Urothelium cell line (cell line): ENCODE measurements at places on chromosomes 5 and 9.

- DNase-seq: no peak
Measured at GRCh38 chr5:139839918-139840317, 44.3 kb downstream of the PSD2 start.

GRCh38 chr9:121138561-121138960 lies 63.1 kb downstream of the RAB14 start:
- DNase-seq: no peak

DNA sequence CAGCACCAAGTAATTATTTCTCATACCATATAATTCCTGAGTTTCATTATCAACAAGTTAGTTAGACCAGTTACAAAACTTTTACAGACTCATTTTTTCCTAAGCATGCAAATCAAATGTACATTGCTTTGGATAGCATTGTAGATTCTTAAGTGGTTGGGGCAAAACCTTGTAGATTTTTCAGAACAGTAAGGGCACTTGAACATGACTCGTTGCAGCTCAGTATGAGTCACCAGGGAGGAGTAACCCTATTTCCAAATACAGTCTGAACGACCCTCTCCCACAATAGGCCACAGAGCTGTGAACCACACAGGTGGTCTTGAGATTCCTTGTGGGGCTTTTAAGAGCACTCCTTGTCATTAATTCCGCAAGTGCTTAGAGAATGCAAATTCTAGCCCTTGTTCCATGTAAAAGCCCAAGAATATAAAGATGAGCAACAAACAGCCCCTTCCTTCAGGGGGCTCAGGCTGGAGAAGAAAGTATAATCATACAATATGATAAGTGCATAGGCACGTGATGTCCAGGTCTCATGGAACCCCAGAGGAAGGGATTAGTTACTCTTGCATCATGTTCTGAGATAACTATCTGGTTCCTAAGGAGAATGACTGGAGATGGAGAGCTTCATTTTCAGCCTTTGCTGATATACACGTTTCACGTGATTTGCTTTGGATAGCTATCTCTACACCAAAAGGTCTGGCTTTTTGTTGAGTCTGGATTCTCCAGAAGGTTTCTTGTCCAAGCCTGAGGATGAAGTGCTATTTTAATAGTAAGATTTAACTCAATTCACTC lies 295.7 kb downstream of the KCNN2 start:
- DNase-seq: no peak

GRCh38 chr9:132283165-132283564 lies 71.6 kb downstream of the SETX start:
- no peak for DNase-seq

GRCh38 chr5:105952875-105953274 lies 1717.9 kb downstream of the EFNA5 start:
- DNase-seq: no peak

DNA sequence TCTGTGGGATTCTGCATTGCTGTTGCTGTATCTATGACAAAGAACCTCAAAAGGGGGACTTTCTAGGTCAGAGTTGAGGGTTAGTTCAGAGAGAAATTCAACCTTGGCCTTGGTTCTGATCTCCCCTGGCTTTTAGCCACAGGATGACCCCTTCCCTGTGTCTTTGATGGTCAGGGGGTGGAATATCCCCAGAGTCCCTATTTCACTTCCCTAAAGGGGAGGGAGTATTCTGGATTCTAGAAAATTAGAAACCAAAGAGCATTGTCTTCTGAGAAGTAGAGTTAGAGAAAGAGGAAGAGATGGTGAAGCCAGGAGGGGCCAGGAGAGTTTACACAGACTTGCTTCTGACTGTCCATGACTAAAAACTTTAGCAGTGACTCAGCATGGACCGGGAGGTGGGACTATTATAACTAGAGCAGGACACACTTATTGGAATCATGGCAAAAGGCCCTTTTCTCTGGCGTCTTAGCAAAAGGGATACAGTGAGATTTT lies 56.2 kb upstream of the LPAR1 start:
- peak; percentile 9 for DNase-seq

DNA sequence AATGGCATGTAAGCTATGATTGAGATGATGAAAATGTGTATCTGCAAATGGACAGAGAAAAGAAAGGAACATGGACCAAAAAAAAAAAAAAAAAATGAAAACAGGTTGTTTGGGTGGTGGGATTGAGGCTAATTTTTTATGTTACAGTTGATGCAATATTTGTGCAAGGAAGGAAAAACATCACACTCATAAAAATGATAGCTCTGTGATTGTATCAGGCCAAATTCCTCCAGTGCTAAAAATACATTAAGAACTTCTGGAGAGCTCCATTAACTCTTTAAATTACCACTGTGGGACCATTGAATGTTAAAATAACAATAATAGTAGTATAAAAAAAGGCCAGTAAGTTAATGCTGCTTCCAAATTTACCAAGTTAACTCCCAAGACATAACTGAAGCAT lies 79.5 kb upstream of the MSX2 start:
- no peak for DNase-seq

GRCh38 chr5:170628028-170628427 lies 124.2 kb downstream of the KCNIP1 start:
- DNase-seq: no peak

DNA sequence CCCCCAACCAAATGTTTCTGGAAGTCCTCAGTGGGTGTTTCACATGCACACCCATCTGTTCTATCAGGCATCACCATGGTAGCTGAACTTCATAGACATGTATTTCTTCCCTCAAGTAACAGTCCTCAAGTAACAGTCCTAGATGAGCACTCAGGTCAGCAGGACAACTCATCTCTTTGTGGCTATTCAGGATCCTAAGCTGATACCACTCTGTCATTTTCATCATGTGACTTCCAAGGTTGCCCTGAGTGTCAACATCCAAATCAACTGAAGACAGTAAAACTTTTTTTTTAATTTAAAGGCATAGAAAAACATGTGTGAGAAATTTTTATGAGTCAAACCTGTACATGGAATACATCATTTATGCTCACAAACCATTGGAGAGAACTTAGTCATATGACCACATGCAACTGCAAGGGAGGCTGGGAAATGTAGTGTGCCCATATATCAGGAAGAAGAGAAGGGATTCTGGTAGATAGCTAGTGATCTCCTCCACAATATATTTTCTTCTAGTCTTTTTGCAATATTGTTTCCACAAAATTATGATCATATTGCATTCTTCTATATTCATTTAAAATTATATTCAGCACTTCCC lies 64.2 kb upstream of the FST start:
- no peak for DNase-seq

DNA sequence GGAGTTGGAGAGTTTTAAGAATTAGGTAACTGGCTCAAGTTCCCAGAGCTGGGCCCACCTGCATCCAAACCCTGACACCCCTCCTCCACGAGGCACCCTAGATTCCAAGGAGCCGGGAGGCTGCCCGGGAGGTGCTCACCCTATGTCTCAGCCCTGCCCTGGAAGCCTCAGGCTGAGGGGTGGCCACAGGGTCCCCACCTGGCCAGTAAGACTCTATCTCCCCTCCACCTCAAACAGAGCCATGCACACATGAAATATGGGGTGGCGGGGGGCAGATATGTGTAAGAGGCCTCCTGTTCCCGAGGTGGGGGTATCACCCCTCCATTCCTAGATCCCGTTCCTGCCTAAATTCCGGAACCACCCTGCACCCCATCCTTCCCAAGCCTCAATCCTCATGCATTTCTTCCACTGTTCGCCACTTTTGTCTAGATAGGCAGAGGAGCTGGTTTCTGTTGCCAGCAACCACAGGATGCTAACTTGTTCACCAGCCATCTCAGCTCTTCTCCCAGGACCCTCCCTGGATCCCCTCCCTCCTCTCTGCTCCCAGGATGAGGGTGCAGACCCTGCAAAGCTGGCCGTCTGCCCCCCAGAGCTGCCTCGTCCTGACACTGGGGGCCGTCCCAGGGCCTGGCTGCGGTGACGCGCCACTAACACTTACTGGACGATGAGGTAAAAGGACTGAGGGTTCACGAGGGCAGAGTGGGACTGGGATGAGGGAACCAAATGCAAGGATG lies 44.1 kb downstream of the COL23A1 start:
- no peak for DNase-seq

DNA sequence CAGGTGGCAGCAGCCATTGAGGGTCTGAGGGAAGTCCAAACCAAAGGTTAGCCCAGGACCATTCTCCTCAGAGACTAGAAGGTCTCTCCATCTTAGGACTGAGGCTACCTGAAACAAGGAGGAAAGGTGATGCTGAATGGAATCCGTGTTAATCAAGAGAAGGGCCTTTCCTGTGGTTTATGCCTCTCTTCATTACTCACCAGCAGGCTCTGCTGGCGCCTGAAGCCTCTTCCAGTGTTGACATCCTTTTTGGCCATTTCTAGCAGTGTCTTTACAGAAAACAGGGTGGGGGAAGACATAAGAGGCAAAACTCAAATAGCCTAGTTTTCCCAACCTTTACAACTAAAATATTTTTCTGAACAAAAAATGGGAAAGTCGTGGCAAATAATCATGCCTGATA lies 98.0 kb downstream of the ENC1 start:
- peak; percentile 53 for DNase-seq

DNA sequence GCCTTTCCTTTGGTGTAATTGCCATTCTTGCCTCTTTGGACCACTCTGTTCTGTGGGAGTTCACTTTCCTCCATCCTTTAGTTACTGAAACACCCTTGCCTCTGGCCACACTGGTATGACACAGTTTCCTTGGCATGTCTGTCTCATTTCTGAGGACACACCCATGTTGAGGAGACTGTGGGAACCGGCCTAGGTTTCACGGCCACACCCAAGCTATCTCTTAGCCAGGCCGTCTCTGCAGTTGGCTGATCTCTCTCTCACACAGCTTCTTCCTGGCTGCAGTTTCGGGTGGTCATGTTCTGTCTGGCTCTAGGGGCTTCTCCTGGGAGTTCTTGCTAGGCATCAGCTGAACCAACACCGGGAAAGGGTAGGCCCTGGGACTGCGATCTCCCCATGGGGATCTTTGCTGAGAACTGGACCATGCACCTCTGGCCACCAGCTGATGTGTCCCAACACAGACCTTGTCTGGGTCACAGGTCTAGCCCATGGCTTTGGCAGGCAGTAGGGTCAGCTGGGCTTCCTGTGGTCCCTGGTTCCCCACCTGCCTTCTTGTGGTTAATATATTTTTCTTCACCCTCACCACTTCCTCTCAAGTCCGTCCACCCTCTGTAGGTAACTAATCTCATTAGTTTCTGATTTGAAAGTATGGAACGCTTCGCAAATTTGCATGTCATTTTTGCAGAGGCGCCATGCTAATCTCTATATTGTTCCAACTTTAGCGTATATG lies 24.9 kb downstream of the ARHGEF37 start:
- peak; percentile 85 for DNase-seq

- DNase-seq: no peak
Measured at GRCh38 chr5:181184845-181185216, 20.2 kb downstream of the TRIM7 start.

DNA sequence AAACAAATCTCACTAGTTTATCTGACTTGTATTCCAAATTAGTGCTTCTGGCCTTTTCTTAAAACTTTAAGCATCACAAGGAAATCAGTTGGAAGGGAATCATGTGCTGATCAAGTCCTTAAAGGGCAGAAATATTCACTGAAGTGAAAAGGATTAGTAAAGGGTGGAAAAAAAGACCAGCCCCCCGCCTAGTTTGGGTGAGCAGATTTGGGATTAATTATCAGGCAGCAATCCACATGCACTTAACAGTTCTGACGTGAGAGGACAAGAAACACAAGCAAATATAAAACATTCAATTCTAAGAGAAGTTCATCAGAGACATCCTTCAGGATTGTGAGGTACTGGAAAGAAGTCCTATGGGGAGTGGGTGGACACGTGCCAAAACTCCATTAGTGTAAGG lies at the start of gene TYRP1:
TYRP1 (plus strand) TSS at position 245 of the 400 bp plus-strand sequence. CDS start 612 bp downstream, outside the sequence.
- no peak for DNase-seq

DNA sequence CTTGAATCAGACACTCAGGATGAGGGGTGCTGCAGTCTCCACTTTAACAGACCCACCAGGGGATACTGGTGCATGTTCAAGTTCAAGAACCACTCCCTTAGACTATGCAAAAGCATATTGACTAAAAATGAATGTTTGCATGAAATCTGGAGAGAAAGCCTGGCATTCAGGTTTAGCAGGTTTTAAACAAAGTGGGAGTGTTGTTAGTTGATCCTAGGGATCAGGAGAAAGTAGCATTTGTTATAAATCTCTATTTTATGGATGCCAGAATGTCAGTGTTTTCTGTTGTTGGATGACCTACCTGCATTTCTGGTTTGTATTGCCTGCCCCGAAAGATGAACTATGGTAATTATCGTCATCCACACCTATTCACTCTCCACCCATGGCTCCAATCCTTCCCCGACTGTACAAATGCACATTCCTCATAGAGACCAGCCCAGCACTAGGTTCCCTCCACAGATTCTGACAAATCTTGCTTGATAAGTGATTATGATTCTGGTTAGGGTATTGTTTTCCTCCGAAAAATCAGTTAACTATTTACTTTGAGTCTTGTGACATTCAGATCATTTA lies 17.2 kb downstream of the TMEM252 start:
- DNase-seq: no peak

- no peak for DNase-seq
Measured at GRCh38 chr9:131831380-131832165, 91.7 kb upstream of the RAPGEF1 start.

- no peak for DNase-seq
Measured at GRCh38 chr9:34370970-34371880, 5.5 kb downstream of the MYORG start.

DNA sequence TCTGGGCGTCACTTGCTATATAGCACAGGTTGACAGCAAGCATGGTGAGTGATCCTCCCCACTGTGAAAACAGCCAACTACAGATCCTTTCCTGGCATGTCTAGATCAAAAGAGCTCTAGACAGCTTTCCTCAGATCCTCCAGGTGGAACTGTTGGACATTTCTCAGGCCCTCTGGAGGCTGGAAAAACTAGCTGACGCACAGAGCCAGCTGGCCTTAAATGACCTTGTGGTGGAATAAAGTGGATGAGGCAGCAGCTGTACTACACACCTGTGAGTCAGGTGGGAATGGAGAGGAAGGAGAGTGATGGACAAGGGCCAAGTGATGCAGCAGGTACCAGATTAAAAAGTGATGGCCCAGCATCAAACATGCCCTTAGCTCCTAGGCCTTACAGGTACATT lies 172.7 kb downstream of the TRIM32 start:
- DNase-seq: no peak

DNA sequence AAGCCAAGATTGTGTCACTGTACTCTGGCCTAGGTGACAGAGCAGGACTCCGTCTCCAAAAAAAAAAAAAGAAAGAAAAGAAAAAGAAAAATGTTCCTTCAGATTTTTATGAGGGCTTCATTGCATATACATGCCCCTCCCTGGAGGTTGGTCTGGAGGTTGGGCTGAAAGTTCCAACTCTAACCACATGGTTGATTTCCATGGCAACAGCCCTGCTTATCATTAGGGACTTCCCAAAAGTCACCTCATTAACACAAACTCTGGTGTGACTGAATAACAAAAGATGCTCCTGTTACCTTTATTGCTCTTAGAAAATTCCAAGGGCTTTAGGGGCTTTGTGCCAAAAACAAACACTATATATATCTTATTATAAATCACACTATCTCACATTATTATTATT lies 113.8 kb downstream of the TMC1 start:
- no peak for DNase-seq

DNA sequence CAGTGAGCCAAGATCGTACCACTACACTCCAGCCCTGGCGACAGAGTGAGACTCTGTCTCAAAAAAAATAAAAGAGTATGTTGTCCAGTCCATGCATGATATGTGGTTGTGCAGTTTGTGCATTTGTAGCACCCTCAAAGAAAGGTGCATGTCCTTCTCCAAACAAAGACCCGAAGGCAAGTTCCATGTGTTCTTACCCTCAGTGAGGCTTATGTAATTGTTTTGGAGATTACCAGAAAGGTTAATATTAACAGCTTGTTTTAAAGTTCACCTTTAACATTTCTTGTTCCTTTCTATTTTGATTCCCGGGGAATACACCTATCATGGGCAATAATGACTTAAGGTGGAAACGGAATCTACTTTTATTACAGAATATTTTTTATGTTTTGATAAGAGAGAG lies 22.3 kb downstream of the KIAA1191 start:
- no peak for DNase-seq
